LoVo (cell line): ENCODE measurements at places on chromosomes 7 and 10.

- DNase-seq = no peak
Measured at GRCh38 chr10:6354168-6354772, 151.5 kb downstream of the PFKFB3 start.

GRCh38 chr7:121180436-121181063 lies 148.2 kb upstream of the WNT16 start:
- no peak for DNase-seq

GRCh38 chr10:8691498-8692017 lies 637.1 kb downstream of the GATA3 start:
- no peak for DNase-seq

DNA sequence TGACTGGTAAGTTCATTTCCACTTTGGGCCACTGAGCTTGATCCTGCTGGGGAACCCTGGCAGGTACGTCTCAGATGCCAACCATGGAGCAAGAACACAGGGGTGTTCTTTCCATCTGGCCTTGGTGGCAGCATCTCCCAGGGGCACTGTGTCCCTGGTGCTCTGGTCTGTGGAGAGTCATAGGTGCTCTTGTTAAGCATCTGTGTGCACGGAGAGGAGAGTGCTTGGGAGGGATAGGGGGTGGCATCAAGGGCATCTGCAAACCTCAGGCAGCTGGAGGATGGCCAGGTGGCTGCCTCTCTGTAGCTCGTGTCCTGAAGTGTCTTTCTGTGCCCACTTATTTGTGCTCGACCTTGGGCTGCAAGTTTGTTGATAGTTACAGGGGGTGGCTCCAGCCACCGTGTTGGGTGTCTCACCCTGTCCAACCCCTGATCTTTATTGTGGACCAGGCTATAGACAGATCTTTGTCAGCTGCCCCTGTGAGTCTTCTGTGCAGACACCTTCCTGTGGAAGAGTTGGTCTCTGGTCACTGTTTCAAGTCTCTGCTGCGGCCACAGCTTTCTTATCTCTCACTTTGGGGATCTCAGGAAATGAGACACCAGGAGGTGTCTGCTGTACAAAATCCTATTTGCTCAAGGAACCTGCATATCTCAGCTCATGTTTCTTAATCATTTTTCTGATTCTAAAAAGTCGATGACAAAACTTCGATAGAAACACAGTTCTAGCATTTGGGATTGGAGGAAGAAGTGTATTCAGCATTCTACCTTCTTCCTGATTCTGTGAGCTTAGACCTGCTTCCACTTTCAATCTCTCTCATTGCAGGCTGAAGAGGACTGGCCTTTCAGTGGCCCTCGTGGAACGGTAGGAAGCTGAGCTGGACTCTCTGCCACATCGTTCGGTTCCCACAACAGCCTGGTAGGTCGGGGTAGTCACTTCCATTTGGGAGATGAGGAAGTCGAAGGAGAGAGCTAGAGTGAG lies 17.2 kb upstream of the GIMAP8 start:
- DNase-seq = no peak

GRCh38 chr7:85413718-85414117 lies 226.9 kb upstream of the SEMA3D start:
- no peak for DNase-seq

DNA sequence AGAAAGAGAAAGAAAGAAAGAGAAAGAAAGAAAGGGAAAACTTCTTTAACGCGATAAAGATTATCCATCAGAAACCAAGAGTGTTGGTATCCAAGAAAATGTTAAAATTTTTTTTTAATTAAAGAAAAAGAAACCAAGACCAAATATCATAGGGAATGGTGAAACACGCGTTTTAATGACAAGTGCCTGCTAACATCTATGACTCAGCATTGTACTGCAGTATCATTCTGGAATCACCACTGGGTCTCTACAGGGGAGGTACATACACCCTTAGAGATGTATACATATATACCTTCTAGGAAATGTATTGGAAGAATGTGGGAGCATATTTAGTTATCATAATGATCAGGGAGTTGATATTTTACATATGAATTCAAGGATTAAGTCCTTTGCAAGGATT lies 32.1 kb upstream of the PIK3AP1 start:
- DNase-seq = no peak

- no peak for DNase-seq
Measured at GRCh38 chr7:18496341-18496700, 772 bp downstream of the HDAC9 start.

DNA sequence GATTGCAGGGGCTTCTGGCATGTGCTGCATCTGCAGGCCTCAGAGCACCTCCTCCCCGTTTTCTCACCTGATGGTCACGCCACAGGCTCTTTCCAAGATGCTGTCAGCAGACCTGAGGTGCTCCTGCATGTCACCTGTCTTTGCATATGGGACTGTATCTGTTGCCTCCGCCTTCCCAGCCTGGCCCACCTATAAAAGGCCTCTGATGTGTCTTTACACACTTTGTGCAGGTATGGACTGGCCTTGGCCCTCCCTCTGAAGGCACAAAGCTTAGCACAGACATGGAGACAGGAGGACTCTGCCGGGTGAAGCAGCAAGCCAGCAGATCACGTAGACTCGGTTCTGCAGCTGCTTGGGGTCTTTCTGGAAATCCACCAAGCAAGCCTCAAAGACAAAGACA lies 220.9 kb upstream of the PPP2R2D start:
- no peak for DNase-seq

- DNase-seq = no peak
Measured at GRCh38 chr10:132364594-132364970, 32.4 kb upstream of the PWWP2B start.

GRCh38 chr10:2728087-2728486 lies 339.3 kb upstream of the PFKP start:
- DNase-seq = no peak

GRCh38 chr7:2354939-2355704 lies 495 bp downstream of the EIF3B start:
- peak; percentile 12 for DNase-seq

DNA sequence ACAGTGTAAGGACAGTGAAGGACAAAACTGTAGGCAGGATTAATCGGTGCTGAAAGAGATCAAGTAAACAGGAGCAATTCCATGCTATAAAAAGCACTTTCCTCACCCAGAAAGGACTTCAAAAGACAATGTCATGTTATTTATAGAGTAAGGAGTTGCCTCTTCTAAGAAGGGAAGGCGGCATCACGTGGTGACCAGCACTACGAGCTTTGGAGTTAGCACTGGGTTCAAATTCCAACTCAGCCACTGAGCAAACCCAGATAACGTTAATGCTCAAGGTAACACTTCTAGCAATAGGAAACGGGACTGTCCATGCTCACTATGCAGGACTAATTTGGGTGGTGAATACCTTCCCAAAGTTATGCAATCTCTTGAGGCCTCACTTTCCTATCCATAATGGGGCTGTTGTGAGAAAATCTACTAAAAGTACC lies 715 bp upstream of the PANK1 start:
- DNase-seq = peak; percentile 32

- DNase-seq = no peak
Measured at GRCh38 chr10:113631684-113632367, 32.0 kb downstream of the NRAP start.

DNA sequence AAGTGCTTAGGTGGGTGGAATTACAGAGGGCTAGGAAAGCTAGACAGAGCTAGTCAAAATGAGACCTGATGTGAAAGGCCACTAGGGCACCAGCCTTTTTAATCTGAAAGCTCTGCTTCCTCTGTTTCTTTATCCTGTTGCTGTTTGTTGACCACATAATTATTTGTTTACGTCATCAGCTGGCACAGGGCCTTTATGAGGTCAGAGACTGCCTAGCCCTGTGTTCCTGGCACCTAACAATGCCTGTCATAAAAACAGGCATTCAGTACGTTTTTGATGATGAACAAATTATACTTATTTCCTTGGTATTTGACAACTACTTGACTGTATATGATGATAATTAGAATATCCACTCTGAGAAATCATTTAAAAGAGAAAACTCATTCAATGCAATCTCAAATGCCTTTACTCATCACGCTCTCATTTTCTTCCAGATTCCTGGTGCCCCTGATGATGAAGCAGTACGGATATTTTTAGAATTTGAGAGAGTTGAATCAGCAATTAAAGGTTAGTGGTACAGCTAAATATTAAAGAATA lies 26.0 kb downstream of the RBM17 start:
- DNase-seq = no peak

- DNase-seq = no peak
Measured at GRCh38 chr7:1239803-1240516, 7.3 kb downstream of the UNCX start.

DNA sequence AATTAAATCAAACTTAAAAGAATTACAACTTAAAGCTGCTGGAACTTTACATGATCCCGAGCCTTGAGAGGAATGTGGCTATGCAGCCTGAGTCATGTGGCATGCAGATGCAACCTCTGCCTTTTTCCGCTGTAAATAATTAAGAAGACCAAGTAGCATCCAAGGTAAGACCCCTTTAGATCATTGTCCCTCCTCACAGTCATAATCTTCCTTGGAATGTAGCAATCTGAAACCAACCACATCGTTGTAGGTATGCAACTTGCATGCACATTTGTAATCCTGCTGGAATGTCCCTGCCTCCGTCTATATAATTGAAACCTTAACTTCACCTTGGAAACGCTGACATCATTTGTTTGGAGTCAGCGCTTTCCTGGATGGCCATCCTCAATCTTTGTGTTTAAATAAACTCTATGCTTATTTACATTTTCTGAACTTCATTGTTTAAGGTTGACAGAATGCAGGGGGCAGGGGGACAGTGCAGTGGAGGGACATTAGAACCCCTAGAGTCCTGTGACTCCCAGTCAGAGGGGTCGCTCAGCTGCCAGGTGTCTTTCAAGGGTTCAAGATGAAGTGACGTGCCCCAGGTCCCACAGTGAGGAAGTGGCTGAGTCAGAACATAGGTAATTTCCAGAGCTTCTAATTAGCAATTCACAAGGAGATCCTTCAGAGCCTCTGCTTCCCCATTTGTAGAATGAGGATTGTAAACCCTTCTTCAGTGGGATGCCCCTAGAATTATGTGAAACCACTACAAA lies 110.7 kb downstream of the RALA start:
- peak; percentile 59 for DNase-seq

- no peak for DNase-seq
Measured at GRCh38 chr10:23341004-23341403, 3.6 kb downstream of the C10orf67 start.

DNA sequence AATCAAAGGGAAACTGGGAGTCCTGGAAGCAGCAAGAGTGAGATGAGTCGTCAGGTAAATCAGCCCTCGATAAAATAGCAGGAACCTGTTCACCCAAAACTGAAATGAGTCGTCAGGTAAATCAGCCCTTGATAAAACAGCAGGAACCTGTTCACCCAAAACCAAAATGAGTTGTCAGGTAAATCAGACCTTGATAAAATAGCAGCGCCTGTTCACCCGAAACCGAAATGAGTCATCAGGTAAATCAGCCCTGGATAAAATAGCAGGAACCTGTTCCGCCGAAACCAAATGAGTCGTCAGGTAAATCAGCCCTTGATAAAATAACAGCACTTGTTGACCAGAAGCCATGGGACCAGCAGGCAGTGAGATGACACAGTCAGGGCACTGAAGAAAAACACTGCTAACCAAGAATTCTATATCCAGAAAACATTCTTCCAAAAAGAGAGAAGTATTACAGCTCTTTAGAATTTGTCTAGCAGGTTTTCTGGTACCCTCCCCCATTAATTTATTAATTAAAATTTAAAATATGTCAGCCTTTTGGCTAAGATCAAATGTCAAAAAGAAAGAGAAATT lies 3.4 kb upstream of the CYP2E1 start:
- DNase-seq = peak; percentile 16

DNA sequence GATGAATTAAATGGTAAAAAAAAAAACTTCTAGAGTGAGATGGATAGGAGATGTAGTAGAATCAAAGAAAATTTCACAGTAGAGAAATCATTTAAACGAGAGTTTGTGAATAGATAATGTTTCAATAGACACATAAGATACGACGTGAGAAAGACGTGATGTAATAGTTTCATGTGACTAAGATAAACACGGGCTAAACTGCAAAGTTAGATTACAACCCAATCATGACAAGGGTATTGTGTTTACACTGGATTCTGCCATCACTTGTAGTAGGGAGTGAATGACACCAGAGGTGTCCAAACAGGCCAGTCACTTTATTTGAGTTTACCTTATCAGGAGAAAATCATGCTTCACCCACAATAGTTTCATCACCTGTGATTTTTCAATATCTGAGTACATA lies 21.6 kb downstream of the SEMA3D start:
- no peak for DNase-seq

DNA sequence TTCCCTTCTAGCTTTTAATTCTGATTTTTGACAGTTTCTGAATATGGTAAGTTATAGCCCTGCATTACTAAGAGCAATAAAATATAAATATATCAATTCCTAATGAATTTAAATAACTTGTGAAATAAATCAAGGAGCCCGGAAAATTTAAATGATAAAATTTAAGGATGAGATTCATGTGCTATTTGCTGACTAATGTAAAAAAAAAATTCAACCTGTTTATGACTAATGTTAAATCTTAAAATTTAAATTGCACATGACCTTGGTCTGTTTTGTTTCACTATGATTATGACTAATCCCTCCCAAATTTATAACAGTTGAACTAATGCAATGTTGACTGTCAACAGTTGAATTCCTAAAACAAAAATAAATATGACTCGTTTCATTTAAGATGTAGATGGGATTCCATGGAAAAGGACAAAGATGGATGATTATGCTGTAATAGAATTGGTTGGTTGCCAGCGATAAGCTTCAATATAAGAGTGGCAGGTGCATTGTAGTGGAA lies 419.9 kb downstream of the NRG3 start:
- no peak for DNase-seq

- DNase-seq = no peak
Measured at GRCh38 chr10:1115607-1115955, 59.4 kb downstream of the WDR37 start.

DNA sequence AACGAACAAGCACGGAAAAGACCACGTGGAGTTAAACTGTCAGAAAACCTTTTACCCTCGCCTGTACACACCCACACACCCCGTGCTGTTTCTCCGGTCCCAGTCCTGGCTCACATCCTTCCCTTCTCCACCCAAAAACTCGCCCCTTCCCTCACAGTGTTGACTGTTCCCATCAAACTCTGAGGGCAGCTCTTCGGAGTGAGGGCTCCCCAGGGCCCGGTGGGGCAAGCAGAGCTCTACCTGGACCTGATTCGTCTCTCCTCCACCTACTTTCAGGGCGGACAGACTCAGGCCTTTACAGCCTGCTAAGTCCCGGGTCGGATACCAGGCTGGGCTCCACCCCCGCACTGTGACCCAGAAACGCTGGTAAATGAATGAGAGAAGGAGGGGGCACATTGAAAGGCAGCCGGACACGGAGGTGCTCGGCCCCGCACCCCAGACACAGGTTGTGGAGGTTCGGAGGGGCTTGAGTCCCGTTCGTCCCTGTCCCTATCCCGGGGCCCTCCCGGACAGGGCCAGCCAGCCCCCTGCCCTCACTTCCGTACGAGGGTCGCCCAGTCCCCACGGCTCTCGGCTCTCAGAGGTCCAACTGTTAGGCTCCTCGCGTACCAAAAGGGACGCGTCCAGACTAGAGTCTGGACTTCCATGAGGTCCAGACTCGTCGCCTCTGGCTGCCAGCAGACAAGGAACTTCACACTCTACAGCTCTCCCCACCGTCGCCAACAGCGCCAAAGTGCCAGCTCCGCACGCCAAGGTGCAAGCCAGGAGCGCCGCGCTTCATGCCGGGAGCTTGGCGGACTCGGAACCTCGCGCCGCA lies 31.7 kb upstream of the ASL start:
- DNase-seq = no peak

GRCh38 chr10:59865101-59865500 lies 41.3 kb downstream of the CCDC6 start:
- DNase-seq = peak; percentile 63
